NCI-H2081 treated with DMSO at 0.1 percent for 48 hours (cell line): ENCODE measurements at places on chromosomes 7 and 10.

GRCh38 chr7:129768614-129769399 is 157.3 kb downstream of the NRF1 start:
- DNase-seq: no peak

GRCh38 chr7:66639773-66640172 is 11.1 kb downstream of the KCTD7 start:
- no peak for DNase-seq

DNA sequence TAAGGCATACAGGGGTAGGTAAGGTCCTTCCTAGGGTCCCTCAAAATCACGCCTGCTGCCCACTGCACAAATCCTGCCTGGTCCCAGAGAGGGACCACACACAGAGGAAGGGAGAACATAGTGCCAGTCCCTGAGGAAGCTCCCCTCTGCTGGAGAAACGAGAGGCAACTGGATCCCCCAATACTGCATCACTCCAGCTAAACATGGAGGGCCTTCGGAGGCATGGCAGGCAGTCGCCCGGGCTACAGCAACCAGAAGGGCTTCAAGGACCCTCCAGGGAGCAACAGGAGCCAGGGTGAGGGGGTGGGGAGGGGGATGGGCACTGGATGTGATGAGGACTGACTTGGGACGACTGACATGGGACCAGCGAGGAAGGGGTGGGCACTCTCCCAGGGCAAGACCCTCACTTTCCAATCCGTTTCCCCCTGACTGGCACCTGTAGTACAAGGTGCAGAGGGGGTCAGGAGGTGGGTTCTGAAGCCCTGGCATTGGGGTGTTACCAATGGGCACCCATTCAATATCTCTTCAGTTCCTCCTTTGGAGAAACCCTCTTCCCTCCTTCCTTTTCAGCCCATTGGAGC is 21.7 kb downstream of the DDIT4 start:
- DNase-seq: no peak

GRCh38 chr7:104664648-104665047 is 336.2 kb downstream of the LHFPL3 start:
- DNase-seq: no peak

DNA sequence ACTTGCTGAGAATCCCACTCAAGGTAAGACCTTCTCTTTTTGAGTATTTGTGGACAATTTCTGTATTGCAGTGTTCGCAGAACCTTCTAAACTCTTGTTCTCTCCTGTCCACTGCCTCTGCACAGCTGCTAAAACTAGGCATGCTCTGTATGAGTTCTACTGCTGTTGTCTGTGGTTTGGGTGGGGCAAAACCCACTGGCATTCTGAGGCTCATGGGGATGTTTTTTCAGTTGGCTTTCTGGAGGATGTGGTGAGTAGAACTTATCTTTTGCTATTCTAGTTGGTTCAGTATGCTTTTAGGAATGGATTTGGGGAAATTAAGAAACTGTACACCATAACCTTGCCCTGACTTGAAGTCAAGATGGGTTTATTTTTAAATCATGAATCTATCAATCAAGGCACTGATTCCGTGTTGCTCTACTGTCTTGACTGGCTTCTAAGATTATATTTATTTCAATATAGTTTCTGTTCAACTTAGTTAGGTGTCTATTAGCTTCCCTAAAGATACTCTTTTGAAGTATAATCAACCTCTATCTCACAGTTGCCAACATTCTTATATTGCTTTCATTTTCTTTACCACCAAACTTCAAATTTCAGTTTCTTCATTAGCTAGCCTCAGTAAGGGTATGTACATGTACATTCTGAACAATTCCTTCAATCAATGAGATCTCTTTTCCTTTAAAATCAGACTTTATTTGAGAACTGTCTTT is 25.0 kb upstream of the C1GALT1 start:
- DNase-seq: no peak

- no peak for DNase-seq
Measured at GRCh38 chr7:140696024-140696679, 356 bp upstream of the NDUFB2 start.

DNA sequence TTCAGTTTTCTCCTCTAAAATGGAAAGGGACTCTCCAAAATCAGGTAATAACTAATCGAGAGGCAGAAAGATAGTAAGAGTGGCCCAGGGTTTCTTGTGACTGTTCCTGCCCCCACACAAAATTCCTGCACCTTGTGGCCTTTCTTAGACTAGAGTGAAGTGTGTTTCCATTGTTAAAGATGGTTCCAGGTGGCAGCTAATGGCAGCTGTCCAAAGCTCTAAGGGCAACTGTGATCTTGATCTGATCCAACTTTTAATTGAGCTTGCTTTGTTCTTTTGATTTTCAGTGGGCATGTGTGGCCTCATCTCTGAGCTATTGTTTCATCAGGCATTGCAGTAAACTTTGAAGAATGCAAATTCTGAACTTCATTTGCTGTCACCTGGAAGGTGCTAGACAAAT is 19.4 kb downstream of the ACSL5 start:
- no peak for DNase-seq

- no peak for DNase-seq
Measured at GRCh38 chr7:106057204-106057961, 54.7 kb downstream of the SYPL1 start.

DNA sequence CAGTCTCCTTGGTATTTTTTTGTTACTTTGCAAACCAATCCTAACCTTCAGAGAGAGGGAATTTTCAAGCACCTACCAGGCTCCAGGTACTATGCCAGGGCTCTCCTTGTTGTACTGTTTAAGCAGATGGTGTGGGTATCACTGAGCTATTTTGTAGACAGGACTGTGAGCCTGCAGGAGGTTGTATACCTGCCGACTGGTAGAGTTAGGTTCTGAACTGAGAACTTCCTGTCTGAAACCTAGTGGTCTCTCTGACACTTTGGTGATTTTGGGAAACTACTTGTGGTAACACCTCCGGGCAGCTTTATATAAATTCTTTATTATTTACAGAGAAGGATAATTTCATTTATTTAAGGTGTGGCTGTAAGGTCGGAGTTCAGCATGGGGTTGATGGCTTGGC is 4.6 kb downstream of the ZNF853 start:
- no peak for DNase-seq

- DNase-seq: no peak
Measured at GRCh38 chr10:78819361-78820006, 249.3 kb upstream of the ZMIZ1 start.

GRCh38 chr7:70923181-70923845 is 208.6 kb upstream of the GALNT17 start:
- no peak for DNase-seq

- no peak for DNase-seq
Measured at GRCh38 chr10:17673471-17674061, 29.6 kb downstream of the STAM start.

- DNase-seq: no peak
Measured at GRCh38 chr7:102890292-102890970, 22.4 kb upstream of the LRRC17 start.

DNA sequence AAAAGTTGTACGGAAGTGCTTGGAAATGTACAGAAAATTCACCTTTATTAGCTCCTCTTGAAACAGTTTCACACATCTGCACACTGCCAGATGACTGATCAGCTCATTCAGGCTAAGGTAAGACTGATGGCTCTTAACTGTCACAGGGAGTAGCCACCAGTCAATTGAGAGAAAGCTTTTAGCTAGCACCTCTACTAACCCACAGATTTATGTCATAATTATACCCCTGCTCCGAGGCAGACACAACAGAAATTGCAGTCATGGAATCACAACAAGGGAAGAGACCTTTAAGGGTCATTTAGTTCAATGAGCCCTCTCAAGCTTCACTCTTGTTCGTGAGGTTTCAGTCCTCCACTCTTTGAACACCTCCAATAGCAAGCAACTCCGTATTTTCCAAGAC is 235.4 kb downstream of the TRIL start:
- peak; percentile 13 for DNase-seq

- peak; percentile 93 for DNase-seq
Measured at GRCh38 chr7:130273081-130273932, 6.6 kb downstream of the CPA2 start.

- no peak for DNase-seq
Measured at GRCh38 chr10:110774069-110775019, 97.4 kb upstream of the PDCD4 start.

GRCh38 chr7:30459591-30460245 is 18.9 kb downstream of the NOD1 start:
- DNase-seq: no peak

- DNase-seq: no peak
Measured at GRCh38 chr7:34096777-34097176, 191.4 kb downstream of the BMPER start.

GRCh38 chr10:43027331-43027955 is 49.4 kb upstream of the RET start:
- DNase-seq: no peak

GRCh38 chr7:22589641-22590201 is 89.7 kb upstream of the STEAP1B start:
- no peak for DNase-seq

GRCh38 chr10:7407368-7408290 is 3.2 kb downstream of the SFMBT2 start:
- no peak for DNase-seq

DNA sequence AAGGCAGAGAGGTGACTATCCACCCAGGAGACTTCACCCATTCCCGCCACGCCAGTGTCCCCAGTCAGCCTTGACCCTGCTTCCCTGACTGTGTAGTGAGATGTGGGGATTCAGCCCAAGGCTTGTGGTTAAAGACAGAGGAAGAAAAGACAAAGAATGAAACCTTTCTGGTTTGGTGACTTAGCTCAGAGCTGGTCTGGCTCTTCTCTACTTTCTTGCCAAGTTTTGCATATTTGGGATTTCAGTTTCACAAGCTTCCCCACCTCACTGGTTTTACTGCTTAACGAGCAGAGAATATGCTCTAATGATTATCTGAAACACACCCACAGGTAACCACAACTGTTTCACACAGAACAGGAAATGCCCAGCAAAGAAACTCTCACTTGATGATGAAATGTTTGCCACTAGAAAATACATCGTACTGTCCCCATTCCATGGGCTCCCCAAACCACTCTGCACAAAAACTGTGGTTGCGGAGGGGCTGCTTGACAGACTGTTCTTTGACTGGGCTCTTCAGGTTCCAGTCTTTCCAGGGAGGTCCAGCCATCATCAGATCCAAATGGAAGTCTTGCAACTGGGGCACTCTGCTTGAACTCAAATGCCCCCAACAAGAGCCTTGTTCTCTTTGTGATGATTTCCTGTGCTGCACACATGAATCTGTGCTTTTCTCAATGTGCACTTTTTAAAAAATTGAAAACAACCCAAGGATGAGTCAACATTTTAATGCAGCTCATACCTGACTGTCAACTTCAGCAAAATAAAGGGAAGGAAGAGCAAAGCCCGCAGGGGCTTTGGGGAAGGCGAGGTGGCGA is 95.5 kb downstream of the CTBP2 start:
- no peak for DNase-seq

GRCh38 chr7:153657182-153657800 is 394.9 kb upstream of the DPP6 start:
- DNase-seq: no peak

DNA sequence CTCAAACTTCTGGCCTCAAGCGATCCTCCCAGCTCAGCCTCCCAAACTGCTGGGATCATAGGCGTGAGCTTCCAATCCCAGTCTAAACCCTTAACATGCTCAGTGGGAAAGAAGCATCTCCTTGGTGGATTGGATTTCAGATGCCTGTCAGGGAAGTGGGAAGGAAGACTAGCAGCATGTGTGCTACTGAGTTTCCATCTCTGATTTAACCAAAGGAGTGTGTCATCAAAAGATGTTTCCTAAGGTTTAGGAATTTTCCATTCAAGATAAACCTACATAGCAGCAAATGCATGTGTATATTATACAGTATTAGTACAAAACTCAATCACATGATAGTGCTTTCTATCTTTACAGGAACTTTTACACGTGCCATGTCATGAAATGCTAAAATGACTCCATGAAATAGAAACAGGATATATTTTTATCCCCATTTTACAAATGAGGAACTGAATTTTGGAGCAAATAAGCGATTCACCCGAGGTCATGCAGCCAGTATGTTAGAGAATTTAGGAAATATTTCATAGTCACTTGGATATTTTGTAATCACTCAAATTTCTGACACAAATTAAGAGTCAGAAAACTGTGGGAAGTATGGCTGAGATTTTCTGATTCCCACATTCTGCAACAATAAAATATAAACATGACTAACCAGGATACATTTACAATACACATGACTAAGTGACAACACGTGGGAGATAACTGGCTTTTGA is 11.4 kb upstream of the TMEM26 start:
- DNase-seq: no peak

GRCh38 chr7:132450188-132450587 is 126.1 kb downstream of the PLXNA4 start:
- DNase-seq: no peak

- DNase-seq: no peak
Measured at GRCh38 chr7:31883761-31884164, 186.4 kb downstream of the PDE1C start.

- no peak for DNase-seq
Measured at GRCh38 chr7:32479574-32480200, 10.5 kb downstream of the LSM5 start.

GRCh38 chr10:74104996-74105395 is 45.6 kb downstream of the AP3M1 start:
- no peak for DNase-seq

- no peak for DNase-seq
Measured at GRCh38 chr7:29194206-29194593, 375 bp upstream of the CHN2 start.

- DNase-seq: no peak
Measured at GRCh38 chr10:110444004-110444337, 53.7 kb upstream of the DUSP5 start.

DNA sequence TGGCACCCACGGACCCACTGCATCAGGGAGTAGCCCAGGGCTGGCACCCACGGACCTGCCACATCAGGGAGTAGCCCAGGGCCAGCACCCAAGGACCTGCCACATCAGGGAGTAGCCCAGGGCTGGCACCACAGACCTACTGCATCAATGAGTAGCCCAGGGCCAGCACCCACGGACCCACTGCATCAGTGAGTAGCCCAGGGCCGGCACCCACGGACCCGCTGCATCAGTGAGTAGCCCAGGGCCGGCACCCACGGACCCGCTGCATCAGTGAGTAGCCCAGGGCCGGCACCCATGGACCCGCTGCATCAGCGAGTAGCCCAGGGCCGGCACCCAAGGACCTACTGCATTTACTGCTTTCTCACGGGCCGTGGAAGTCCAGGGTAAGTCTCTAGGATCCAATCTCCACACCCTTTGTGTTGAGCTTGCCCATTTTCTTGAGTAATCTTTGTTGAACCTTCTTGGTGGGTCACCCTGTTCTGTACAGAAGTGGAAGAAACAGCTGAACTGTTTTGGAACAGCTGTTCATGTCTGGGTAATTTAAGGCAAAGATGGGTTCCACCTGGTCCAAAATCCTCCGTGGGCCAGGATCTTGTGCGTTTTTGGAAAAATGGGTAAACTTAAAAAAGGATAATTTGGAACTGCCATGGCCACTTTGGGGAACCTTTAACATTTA is 69.0 kb downstream of the VIPR2 start:
- DNase-seq: no peak
